ENCODE measurements at places on chromosomes 7 and 10. TPM values are rescaled to one million over a fixed set of nuclear protein-coding genes. Genes with fewer than 3 reads are reported as not detected.

The HECW1 gene
- polyA plus RNA-seq, result not detected

The RPEL1 gene
- polyA plus RNA-seq, result not detected

The HOXA4 gene
- not detected for polyA plus RNA-seq

The ZNF503 gene
- not detected for polyA plus RNA-seq

The SEMA4G gene
- not detected for polyA plus RNA-seq

The TMEM178B gene
- not detected for polyA plus RNA-seq

The SLC39A12 gene
- polyA plus RNA-seq, result not detected

DNA sequence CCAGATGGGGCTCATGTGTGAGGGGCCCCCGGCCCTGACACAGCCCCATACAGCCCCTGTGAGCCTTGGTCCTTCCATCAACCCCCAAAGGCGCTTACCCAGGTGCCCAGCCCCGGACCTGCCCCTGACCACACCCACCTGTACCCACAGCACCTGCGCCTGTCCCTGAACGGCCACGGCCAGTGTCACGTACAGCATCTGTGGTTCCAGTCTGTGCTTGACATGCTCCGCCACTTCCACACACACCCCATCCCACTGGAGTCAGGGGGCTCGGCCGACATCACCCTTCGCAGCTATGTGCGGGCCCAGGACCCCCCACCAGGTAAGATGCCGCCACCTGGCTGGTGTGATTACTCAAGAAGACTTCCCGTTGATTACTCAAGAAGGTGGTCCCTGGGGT is 33.5 kb downstream of the SH2B2 start:
- DNase-seq, result no peak

GRCh38 chr10:98431016-98431415 is 15.7 kb downstream of the HPS1 start:
- DNase-seq, result no peak

- no peak for DNase-seq
These were observed 123.0 kb downstream of the NOC3L start for GRCh38 chr10:94239696-94240095.

DNA sequence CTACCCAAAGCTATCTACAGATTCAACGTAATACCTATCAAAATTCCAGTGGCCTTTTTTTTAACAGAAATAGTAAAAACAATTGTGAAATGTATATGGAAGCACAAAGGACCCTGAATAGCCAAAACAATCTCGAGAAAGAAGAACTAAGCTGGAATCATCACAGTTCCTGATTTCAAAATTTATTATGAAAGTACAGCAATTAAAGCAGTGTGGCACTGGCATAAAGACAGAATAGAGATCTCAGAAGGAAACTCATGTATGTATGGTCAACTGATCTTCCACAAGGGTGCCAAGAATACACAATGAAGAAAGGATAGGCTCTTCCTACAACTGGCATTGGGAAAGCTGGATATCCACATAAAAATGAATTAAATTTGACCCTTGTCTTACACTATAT is 23.2 kb downstream of the PNLIPRP3 start:
- no peak for DNase-seq

DNA sequence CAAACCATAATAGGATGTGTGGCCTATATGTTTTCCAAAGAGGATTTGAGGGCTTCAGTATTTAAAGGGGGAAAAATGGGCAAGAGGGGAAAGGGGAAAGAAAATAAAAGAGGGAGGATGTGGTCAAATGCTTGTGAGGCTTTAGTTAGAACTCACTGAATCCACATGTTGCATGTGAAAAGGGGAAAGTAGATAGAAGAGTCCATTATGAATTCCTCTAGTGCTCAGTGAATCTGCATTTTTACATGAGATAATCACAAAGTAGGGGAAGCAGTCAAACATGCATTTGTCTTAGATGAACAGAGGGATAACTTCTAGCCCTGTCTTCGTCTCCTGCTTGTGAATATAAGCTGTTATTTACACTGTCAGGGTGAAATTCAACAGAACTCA is 24.6 kb upstream of the AKAP9 start:
- DNase-seq, result no peak

DNA sequence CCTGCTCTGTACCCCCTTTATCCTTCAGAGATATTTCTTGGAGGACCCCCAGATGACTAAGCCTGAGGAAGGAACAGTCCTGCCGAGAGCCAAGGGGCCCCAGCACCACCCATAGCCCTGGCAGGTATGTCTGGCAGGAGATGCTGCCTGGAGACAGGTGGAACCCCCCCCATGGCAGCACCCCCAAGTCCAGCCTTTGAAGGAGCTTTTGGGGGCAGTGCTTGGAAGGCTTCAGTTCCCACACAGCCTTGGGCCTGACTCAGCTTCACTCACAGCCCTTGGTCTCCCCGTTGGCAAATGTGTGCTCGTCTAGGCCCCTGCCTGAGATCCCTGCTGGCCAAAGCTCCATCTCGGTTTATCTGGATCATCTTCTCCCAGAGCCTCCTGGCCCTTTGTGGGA is 23.0 kb upstream of the PCBD1 start:
- DNase-seq, result no peak

- no peak for DNase-seq
These were observed 35.0 kb downstream of the ZFAND2A start for GRCh38 chr7:1124816-1125602.

DNA sequence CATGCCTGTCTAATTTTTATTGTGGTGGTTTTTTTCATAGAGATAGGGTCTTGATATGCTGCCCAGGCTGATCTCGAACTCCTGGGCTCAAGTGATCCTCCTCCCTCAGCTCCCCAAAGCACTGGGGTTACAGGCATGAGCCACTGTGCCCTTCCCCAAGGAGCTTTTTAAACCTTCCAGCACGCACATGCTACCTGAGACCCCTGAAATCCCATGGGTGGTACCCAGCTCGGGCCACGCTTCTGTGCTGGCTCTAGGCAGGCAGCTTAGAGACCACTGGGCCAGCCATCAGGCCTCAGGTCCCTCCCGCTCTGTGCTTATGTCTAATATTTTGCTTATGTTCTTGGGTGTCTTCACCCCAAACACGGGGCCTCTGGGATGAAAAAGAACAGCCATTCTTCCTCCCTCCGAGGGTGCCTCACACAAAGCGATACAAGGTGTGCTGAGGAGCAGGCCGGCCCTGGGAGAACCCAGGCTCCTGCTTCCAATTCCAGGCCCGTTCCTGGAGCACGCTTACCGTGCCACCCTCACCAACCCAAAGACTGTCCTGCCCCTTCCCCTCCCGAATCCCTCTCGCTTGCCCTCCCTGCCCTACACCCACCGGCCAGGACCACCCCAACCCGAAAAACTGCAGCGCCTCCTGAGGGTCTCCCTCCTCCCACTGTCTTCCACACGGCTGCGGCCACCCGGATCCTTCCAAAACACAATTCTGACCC is 10.9 kb downstream of the SPOCK2 start:
- DNase-seq, result no peak

- peak; percentile 26 for DNase-seq
These were observed at the start of gene CALHM2 for GRCh38 chr10:103451831-103452505. Gene CALHM2 (minus strand): TSS chr10:103452370. CDS start chr10:103449941, 2,429 bp downstream.

GRCh38 chr7:41297166-41297565 is 405.7 kb downstream of the INHBA start:
- DNase-seq, result no peak

DNA sequence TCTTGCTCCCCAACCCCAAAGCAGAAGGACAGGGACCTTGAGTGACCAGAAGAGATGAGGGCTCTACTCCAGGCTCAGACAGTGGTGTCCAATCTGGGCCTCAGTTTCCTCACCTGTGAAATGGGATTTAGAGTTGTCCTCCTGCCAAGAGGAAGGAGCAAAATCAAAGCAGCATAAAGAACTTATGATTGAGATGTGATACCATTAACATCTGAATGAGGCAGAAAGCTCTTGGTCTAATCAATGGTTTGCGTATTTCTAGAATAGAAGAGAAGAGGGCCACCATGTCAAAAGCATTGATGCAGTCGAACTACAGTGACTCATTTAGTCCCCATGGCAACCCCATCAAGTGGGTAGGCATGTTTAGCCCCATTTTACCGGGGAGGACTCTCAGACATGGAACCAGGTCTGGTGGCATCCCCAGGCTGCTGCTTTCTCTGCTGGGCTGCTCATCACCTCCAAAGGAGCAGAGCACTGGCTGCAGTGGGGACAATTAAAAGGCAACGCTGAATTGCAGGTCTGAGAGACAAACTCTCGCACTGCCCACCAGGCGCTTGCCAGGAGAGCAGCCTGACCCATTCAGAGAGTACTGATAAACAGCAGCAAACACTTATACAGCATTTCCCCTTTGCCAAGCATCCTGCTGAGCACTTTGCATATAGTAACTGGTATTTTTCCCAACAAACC is 175.9 kb downstream of the NEURL1 start:
- no peak for DNase-seq

DNA sequence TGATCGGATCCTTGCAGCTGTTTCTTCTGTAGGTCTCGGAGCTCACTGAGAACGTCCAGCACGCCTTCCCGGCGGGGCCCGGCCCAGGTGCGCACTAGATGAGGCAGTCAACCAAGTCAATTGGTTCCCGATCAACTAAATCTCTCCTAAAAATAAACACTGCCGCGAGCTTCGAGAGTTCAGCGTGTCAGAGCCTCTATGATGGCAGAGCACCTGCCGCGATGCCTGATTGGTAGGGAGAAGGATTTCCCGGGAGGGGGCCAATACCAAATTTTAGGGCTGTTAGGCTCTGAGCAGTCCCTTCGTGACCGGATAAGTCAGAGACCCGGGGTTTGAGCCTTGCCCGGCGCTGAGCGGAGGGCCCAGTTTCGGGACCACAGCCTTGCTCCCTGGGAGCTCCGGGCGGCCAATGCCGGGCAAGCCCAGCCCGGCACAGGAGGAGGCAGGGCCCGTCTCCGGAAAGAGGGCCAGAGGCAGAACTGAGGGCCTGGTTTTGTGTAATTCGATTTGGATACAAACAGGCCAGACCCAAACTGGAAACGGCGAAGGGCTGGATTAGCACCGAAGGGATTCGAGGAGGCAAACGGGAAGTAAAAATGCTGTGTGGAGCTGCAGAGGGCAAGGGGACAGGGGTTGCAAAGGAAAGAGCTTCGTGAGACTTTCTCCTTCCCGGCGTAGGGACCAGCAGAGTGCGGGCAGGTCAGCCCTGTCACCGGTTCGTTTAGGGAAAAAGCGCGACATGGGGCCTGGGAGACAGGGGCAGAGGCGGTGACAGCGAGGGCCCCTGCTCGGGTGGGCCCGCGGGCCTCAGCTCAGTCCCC is 569 bp downstream of the SLC26A5 start:
- no peak for DNase-seq

GRCh38 chr7:41311301-41311700 is 391.6 kb downstream of the INHBA start:
- no peak for DNase-seq

- DNase-seq, result peak; percentile 55
These were observed 33.3 kb downstream of the CDK14 start for GRCh38 chr7:90629297-90629918.

GRCh38 chr7:98097042-98097645 is 9.5 kb upstream of the LMTK2 start:
- no peak for DNase-seq

- no peak for DNase-seq
These were observed 44.8 kb upstream of the DKK1 start for GRCh38 chr10:52269233-52269632.

GRCh38 chr7:69823151-69823744 is 225.0 kb downstream of the AUTS2 start:
- no peak for DNase-seq

- no peak for DNase-seq
These were observed 678.9 kb upstream of the TEX47 start for GRCh38 chr7:89474456-89474855.

- no peak for DNase-seq
These were observed 7.3 kb downstream of the ZCCHC24 start for GRCh38 chr10:79438021-79438698.

DNA sequence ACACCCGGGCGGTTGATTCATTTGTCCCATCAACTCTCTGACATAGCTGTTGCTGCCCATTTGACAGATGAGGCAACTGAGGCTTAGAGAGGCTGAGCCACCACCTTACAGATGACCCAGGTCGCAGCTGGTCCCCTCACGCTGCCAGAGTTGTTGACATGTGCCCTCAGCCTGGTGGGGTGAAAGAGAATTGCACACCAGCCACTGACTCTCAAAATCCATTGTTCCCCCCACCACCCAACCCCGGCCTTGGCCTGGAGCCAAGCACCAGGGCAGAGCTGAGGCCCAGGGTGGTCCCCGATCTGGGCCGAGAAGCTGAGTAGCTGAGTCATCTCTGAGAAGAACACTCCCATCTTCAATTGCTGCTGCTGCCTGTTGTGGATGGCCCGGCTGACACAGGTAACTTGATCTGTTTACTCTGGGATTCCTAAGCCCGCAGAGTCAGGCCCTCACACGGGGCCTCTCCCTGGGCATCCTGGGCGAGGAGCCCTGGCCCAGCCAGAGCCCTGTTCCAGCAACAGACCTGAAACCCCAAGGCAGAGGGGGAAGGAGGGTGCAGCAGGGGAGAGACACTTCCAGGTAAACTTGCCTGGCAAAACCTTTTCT is 27.5 kb downstream of the PVRIG start:
- DNase-seq, result no peak

DNA sequence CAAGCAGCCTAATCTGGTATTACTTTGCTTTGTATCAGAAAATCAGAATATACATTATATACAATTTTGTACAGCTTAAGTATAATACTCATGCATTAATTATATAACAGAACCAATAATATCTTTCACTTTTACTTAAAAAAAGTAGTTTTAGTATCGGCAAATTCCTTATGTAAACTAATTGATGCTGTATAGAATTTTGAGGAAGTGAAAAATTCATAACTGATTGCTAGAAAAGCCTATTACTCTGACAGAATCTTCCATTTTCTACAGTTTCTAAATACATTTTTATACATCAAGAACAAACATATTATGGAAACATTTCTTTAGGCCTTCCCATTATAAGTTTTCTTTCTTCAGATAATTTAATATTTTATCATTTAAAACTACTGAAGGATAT is 124.0 kb upstream of the GPR22 start:
- DNase-seq, result no peak

DNA sequence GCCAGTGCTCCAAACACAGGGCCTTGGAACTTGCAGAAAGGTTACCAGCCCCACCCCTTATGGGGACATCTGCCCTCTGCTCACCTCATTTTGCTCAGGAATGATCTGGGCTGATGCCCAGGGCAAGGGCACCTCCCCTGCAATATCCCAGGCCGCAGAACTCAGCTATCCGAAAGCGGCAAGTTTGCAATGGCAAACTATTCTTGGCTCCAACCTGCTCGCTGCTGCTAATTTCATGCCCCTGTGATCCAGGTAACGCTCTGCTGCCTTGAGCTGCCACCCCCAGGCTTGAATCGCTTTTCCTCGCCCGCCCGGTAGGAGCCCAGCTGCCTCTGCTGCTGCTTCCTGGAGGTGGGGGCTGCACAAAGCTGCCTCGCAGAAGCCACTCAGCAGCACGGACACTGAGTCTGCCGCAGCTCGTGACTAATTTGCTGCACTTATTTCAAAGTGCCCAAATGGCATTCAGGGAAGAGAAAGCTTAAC is 18.2 kb downstream of the SLC29A3 start:
- DNase-seq, result no peak
